ENCODE measurements at places on chromosomes 6 and 20.

DNA sequence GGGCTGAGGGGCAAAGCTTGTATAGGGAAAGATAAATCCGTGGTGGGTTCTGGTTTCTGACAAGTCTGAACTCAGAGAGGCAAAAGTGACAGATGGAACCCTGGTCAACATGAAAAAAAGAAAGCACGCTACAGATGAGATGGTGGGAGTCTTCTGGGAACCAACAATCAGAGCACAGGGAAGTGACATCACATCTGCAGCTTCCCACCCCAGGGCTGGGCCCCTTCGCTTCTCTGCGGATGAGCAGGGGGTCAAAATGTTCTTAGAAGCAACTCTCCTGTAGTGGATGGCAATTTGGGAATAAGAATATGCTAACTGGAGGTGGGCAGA lies 129.2 kb upstream of the AKAP12 start:
- DNase-seq: no peak

DNA sequence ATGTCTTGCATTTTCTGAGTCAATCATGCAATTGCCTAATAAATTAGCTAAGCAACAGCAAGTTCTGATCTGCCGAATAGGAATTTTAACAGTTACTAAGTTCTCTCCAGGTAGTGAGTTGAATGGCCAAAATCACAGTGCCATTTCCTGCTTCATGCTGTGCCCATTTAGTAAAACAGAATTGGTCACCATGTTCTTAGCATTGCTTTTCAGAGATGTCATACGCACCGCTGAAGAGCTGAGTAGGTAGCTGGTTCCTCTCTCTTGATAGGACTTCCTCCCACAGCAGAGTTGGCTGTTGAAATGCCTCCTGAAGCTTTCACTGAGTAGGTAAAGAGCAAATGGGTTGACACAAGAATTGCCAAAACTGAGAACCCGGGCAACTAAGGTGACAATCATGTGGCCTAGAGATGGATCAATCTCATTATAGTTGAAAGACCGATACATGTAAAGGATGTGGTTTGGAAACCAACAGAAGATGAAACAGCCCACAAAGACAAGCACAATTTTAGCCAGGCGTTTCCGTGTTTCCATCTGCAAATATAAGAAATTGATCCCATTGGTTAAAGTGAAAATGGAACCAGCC lies 57.1 kb upstream of the GJE1 start:
- no peak for DNase-seq

DNA sequence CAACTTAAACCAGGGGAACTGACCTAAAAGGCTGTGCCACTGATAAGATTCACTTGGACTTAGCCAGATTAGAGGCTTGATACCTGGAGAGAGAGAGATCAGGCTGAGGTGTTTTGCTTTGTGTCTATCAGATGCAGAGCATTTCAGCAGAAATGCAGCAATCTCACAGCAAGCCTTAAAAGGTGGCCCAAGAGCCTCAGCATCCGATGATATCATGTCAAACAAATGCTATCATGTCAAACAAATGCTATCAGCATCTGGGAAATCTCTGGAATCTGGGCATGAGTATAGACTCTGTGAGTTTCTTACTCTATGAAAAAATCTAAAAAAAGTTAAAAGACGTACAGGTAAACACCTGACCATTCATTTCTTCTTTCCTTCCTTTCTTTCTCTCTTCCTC lies 718.9 kb downstream of the EYS start:
- DNase-seq: no peak

- no peak for DNase-seq
Measured at GRCh38 chr6:168735268-168735949, 294.4 kb downstream of the SMOC2 start.

GRCh38 chr6:110748453-110748852 lies 66.8 kb downstream of the CDK19 start:
- no peak for DNase-seq

GRCh38 chr6:3370361-3371221 lies 86.3 kb downstream of the SLC22A23 start:
- DNase-seq: no peak

- no peak for DNase-seq
Measured at GRCh38 chr20:22533823-22534751, 50.3 kb downstream of the FOXA2 start.

GRCh38 chr6:33344701-33345697 lies 27.5 kb upstream of the ZBTB22 start:
- peak; percentile 8 for DNase-seq

DNA sequence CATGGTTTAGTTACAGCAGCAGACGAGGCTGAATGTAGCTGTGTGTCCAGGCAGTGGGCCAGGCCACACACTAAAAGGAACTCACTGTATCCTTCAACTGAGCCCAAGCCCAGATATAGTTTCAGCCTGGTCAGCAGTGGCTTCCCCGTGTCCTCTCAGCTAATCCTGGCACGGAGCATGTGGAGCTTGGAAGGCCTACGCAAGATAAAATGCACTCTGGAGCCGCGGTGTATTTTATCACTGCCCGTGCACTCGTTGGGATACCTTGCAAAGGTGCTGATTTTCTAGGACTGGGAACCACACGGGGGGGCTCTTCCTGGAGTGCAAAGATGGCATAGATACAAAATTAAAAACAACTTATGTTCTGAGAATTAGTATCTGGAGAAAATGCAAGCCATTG lies 48.4 kb upstream of the IYD start:
- DNase-seq: no peak

- no peak for DNase-seq
Measured at GRCh38 chr6:15754035-15754705, 91.3 kb upstream of the DTNBP1 start.

DNA sequence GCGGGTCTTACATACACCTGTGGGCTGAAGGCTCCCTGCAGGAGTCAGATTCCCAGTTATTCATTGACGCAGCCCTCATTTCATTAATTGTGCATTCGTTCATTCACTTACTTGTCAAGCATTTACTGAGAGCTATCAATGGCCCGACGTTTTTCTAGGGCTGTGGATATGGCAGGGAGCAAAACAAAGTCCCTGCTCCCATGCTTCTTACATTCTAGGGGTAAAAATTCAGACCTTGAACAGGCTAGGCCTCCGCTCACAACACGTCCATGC lies 369 bp upstream of the NSFL1C start:
- no peak for DNase-seq

DNA sequence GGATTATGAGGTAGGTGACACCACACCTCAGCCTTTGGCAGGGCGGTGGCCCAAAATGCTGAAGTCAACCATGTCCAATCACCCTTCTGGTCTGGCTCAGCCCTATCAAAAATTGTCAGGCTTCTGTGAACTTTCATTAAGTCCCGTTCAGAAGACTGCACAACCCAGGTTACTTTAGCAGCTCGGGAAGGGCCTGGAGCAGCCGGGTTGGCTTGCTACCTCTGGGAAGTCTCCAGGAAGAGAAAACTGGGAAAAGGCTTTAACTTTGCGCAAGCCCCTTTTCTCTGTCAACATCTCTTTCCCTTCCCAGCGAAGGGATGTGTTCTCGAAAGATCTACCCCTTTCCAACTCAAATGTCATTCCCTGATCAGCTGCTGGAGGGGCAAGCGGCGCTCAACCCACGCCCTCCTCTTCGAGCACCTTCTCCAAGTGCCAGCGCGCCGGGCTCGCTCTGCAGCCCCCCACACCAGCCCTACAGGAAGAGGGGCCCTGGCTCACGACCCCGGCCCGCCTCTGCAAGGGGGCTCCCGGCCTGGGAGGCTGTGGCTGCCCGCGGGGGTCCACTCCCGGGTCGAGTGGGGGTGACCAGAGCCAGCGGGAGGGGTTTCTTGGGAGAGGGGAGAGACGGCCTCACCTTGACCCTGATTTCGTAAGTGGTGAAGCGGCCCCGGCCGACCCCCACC lies 573 bp downstream of the SNX3 start:
- DNase-seq: peak; percentile 31

DNA sequence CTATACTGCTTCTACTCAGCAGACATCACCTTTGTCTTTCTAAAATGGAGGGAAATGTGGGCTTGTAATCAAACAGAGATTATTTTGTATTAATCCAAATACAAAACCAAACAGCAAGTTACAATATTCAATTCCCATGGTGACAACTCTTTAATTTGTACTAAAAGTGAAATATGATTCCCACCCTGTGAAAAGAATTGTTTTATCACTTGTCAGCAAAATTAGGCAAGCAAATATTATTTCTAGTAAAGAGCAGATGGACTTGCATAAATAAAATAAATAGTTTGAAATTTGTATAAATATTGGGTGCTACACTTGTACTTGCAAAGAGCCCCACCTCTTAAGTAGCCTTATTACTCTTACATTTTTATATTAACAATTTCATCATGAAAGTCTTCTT lies 6.1 kb upstream of the TXLNB start:
- no peak for DNase-seq

DNA sequence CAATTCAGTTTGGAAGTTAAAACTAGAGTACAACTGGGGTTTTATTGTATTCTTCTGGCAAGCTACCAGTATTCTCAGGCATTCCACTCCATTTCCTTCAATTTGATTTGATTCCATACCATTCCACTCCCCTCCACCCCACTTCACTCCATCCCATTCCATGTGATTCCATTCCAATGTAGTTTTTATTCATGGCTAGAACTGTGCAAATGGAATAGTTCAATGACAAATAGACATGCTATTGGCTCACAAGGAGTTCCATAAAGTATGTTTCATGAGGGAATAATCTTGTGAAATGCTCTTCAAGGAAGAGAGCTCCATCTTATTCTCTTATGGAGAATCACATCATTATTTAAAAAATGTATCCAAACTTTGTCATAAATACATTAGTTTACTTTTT lies 285.0 kb upstream of the BMP2 start:
- DNase-seq: no peak

DNA sequence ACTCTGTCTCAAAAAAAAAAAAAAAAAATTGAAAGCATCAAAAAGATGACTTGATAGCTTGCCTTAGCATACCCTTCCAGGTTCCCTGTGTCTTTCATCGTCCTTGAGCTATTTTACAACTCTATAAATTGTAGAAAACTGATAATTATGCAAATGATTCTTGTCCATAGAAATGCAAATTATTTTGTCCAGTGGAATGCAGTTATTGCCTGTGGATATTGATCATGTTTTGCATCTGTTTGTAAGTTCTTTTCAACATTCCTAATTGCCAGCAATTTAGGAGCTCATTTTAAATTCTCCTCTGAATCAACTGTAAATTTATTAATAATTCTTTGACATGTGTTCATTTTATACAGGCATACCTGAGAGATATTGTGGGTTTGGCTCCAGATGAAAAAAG lies 7.1 kb upstream of the ATP9A start:
- no peak for DNase-seq

- no peak for DNase-seq
Measured at GRCh38 chr20:60168963-60169362, 210.7 kb downstream of the CDH26 start.

DNA sequence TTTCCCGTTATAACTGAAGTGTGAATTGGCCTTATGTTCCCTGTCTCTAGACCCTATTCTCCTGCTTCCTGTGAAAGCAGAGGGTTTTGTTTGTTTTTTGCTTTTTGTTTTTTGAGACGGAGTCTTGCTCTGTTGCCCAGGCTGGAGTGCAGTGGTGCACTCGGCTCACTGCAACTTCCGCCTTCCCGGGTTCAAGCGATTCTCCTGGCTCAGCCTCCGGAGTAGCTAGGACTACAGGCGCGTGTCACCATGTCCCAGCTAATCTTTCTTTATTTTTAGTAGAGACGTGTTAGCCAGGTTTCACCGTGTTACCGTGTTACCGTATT lies 674 bp upstream of the GNMT start:
- DNase-seq: no peak

- no peak for DNase-seq
Measured at GRCh38 chr20:22890594-22891300, 144.4 kb upstream of the SSTR4 start.

- no peak for DNase-seq
Measured at GRCh38 chr20:63745424-63745805, 5.8 kb downstream of the SLC2A4RG start.

GRCh38 chr6:56767892-56768531 lies 125.3 kb upstream of the DST start:
- no peak for DNase-seq

GRCh38 chr6:85797993-85798392 lies 155.3 kb upstream of the SYNCRIP start:
- no peak for DNase-seq

DNA sequence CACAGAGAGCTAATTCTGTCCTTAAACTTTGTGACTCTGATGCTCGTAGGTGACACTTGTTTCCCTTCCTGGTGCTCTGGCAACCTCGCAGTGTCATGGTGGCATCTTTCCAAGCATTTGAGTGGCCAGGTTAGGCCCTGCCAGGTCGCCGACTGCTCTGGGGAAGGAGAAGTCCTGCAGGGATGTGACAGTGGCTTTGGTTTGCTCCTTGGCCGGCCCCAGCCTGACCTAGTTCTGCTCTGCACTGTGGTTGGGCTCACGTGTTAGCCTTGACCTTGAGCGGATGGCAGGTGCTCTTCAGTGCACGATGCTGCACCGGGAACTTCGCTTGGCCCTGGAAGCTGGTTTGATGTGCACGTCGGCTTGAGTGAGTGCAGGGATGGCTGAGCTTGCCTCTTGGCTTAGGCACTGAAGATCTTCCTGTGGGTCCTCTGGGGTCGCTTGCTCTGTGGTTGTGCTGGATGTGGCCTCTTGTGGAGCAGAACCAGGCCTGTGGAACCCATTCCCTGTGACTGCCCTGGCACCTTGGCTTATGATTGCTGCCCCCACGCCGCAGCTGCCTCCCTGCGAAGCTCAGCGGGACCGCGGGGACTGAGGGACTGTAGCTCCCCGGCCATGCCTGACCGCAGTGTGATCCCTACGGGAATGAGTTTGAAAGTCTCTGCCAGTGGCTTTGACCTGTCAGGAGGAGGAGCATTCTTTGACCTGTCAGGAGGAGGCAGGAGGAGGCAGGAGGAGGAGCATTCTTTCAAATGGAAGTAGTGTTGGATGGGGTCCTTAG lies 8.7 kb downstream of the OSBPL2 start:
- no peak for DNase-seq

DNA sequence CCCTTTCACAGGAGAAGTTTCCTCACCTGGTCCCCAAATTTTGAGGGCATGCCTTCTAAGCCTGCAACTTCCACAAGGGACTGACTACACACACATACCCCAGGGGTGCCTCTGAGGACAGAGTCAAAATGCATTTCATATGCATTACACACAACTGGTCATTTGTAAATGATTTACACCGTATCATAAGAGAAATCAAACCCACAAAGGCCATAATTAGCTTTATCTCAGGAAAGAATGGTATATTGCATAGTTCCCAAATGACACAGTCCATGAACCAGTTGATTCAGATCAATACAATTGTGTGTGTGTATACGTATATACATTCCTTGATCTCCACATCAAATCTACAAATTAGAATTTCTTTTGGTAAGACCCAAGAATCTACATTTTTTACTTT lies 203.3 kb upstream of the PRDM1 start:
- no peak for DNase-seq

- DNase-seq: no peak
Measured at GRCh38 chr20:22490287-22491193, 93.8 kb downstream of the FOXA2 start.

DNA sequence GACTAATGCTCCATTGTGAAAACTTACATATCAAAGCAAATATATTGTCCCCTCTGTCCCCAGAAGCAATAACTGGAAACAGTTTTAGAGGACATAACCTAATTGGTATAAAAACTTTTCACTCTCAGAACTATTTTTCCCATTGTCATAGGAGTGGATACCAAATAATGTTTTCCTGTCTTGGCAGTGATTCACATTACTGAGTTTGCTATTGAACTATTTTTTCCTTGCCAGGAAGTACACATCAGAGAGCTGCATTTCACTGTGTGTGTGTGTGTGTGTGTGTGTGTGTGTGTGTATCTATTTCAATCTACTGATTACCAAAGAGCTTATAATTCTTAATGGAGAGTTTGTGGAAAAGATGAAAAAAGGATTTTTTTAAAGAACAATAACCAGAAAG lies 45.4 kb downstream of the AKAP12 start:
- no peak for DNase-seq
